K562 (cell line): ENCODE measurements at places on chromosomes 5 and 9. TPM values are rescaled to one million over a fixed set of nuclear protein-coding genes. Genes with fewer than 3 reads are reported as not detected.

DNA sequence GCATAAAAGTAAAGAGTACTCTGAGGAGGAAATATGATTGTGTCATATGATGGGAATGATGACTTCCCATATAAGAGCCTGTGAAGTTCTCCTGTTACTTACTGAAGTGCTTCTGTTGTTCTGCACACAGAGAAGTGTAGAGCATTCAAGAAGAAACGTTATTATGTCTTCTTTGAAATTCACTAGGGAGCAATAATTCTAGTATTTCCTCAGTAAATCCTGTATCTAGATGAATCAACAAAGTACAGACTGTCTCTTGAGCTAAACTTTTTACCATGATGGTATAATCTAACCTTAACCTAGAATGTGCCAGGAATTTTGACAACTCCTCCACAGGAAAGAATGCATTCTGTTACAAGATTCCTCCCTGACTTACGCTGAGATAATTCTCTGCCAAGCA is 18.9 kb upstream of the GHR start:
- no peak for DNase-seq

The FOXD1 gene
- total RNA-seq: 0.22 and 0.40 TPM in 2 replicates

The NNT gene
- total RNA-seq: 68.4 and 77.8 TPM in 2 replicates

DNA sequence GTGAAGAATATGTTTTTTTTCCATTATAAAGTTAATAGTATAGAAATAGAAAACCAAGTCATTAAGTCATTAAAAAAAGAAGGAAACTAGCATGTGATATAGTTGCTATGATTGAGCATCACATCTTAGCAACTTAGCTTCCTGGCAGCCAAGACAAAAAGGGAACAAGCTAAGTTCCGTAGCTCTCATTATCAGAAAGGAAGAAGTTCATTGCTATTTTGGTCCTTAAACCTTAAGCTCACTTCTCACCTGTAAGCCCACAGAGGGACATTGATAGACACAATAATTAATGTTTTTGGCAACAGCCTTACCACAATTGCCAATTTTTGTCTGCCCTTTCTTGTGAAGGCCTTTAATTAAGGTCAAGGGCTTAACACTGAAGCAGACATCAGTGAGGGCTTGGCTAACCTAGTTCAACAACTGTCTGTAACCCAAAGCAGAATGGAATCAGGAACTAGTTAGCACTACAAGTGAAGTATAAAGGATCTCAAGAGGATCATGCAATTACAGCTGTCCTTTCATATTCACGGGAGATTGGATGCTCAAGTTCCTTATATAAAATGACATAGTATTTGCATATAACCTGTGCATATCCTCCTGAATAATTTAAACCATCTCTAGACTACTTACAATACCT is 24.0 kb upstream of the KLF4 start:
- DNase-seq: no peak

DNA sequence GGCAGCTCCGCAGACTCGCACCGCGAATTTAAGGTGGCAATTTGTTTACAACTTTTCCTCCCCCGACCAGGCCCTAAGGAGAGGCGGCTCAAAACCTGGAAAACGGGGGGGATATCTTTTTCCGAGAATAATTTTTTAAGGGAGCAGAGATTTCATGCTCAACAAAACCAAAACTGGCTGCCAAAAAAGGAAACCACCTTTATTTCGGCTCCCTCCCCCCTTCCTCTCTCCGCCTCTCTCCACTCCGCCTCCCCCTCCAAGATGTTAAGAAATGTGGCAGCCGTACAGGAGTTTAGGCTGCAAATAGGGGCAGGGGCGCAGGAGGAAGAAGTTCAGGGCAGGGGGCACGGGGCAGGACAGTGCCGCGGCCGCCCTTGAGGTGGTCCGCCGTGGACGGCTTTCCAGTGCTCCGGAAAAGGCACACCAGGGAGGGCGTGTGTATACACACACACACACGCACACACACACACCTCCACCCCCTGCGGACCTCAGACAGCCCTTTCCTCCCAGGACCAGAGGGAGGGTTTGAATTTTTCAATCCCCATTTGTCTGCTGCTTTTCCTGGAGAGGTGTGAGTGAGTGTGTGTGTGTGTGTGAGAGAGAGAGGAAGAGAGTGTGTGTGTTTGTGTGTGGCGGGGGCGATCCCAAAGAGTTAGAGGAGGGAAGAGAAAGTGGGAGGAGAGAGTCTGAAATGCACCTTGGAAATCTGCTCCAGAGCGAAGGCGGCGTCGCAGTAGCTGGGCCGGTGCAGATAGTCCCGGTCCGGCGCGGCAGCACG is 9.1 kb downstream of the PTCH1 start:
- DNase-seq: peak; percentile 42

The S1PR3 gene
- 0.31 and 0.33 TPM in 2 replicates for total RNA-seq

- no peak for DNase-seq
Observed at GRCh38 chr5:148653836-148654781, at the start of gene HTR4. Gene HTR4 (minus strand): TSS chr5:148654527. CDS start chr5:148637014, 17,513 bp downstream.

The QRFP gene
- not detected in 2 replicates for total RNA-seq

DNA sequence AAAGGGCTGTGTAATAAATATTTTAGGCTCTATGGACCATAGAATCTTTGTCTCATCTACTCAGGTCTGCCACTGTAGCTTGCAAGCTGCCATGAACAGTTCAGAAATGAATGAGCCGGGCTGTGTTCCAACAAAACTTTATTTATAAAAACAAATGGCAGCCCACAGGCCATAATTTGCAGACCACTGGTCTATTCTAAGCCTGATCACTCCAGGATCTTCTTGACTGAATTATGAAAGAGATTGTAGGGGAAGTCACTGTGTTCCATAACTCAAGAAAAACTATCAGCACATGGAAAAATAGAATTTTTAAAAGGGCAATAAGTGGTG is 11.4 kb upstream of the C1QTNF3 start:
- no peak for DNase-seq

The OR13C5 gene
- not detected in 2 replicates for total RNA-seq

DNA sequence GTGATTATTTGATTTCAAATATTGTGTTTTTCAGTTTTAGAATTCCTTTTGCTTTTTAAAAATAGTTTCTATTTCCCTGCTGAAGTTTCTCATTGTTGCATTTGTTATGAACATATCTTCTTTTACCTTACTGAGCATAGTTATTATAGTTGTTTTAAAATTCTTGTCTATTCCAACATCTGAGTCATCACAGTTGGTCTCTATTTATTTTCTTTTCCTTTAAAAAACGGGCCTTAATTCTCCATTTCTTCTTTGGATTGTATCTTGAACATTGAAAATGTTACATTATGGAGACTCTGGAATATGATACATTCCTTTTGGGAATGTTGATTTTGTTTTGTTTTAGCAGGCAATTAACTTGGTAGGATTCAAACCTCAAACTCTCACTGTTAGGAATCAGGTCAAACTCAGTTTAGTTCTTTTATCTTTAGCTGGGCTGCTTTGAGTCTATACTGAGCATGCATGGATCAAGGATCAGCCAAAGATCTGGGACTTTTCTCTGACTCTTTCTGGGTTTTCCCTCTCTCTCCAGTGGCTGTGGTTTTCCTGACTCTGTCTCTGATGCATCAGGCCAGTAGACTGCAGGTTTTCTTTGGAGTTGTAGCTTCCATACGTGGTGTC is 70.3 kb downstream of the TEK start:
- DNase-seq: no peak

DNA sequence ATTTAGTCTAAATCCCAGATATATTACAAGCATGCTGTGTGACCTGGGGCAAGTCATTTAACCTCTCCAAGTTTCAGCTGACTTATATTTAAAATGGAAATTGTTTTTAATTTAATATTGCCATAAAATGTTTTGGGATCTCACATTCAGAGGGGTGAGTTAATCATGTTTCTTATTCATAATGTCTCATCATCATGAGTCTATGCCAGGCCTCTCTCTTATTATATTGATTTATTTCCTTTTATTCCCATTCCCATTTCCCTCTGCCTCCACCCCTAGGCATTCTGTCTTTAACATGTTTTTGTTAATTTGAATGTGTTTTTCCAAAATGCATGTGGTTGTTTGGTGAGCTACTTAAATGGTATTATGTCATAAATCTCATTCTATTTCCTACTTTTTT is 39.0 kb upstream of the TTC1 start:
- DNase-seq: no peak

DNA sequence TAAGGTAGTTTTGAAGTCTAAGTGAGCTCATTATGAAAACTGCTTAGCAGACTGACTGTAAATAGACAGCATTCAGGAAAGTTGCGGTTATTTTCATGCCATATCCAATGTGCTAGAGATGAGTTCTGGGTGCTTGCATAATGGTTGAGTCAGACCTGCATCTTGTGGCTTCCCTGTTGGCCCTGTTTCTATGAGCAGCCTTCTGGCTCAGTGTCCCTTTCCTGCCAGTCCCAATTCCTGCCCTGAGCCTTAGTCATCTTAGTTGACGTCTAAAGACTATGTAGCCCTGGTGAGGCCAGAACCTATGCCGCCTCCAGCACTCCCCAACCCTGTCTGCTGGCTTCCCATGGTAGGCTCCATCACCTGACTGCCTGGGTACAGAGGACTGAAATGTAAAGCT is 76.3 kb upstream of the TNFSF8 start:
- no peak for DNase-seq
